Mesenchymal stem cell (in vitro differentiated cells and primary cell): ENCODE measurements at places on chromosomes 4 and X.
A peak's percentile ranks its signal among the peaks of the same experiment; 100 is the strongest.

DNA sequence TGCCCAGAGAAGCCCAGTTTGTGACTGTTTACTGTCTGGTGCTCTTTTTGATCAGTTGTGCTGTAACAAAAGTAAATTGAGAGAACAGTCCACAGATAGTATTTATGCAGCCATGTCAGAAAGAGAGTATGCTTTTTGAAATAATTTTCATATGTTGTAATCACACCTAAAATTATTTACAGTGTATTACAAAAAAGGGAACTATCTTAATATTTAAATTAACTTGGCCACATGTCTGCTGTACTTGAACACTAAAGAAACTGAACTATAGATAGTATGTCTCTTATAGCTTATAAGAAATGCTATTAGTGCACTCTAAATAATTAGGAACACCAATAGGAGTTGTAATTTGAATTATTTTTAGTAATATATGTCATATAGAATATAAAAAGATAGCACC is 30.2 kb downstream of the KIAA0232 start:
- DNase-seq: no peak

DNA sequence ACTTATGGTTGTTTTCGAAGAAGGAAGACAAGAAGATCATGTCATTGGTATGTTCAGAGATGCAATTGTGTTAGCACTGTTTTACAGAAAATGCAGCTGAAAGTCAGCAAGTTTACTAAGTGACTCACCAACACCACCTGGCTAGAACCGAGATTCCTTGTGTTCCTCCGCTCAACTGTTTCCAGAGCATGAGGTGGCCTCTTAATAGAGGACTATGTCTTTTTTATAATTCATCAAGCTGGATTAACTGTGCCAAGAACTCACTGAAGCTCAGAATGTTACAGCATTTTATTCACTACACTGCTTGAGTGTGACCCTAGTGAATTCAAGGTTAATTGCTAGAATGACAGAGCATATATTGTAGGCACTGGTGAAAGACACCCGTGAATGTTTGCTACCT is 1573.5 kb upstream of the TENM3 start:
- peak; percentile 16 for DNase-seq

GRCh38 chrX:16199343-16199742 is 32.1 kb downstream of the MAGEB17 start:
- no peak for DNase-seq

- DNase-seq: no peak
Observed at GRCh38 chr4:37429906-37430305, 185.4 kb downstream of the NWD2 start.

- DNase-seq: no peak
Observed at GRCh38 chr4:3302173-3302785, 9.5 kb downstream of the RGS12 start.

- DNase-seq: peak; percentile 67
Observed at GRCh38 chr4:30535255-30535654, 184.9 kb upstream of the PCDH7 start.

- DNase-seq: peak; percentile 1
Observed at GRCh38 chr4:117010671-117011070, 74.7 kb downstream of the TRAM1L1 start.
